Globus pallidus (tissue), 1 donor: ENCODE measurements at places on chromosomes 7 and 10.
A peak's percentile ranks its signal among the peaks of the same experiment; 100 is the strongest.

DNA sequence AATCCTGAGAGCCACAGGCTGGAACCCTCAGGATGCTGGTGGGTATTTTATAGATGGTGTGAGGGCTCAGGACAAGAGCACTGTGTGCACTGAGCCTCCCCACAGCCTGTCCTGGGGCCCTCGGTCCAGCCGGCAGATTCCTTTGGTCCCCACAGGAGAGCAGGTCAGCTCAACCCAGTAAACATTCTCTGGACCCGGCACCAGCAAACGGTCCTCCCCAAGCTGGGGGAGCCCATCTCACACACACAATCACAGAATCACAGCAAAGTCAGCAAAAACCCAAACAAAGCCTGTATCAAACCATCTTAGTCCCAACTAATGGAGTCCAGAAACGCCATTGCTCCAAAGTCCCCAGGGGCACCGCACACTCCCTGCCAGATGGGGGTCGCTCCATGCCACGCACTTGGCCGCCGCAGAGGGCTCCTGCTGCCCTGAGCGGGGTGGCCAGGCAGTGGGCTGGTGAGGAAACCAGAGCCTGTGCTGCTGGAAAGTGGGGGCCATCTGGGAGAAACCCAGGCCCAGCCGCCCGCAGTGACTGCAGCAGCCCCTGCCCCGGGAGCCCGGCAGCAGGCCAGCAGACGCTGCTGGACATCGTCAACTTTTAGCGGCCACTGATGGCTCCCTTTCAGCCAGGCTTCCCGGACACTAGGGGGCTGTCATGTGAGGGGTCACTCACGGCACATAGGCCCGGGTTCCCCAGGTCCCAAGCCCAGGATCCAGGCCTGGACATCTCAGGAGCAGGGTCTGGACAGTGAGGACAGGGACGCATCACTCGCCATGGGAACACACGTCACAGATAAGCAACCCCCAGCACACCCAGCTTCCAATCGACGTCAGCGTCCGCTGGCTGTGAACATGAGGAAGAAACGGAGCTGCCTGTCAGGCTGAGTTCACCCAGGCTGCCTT lies 52.6 kb downstream of the DPYSL4 start:
- DNase-seq: no peak

DNA sequence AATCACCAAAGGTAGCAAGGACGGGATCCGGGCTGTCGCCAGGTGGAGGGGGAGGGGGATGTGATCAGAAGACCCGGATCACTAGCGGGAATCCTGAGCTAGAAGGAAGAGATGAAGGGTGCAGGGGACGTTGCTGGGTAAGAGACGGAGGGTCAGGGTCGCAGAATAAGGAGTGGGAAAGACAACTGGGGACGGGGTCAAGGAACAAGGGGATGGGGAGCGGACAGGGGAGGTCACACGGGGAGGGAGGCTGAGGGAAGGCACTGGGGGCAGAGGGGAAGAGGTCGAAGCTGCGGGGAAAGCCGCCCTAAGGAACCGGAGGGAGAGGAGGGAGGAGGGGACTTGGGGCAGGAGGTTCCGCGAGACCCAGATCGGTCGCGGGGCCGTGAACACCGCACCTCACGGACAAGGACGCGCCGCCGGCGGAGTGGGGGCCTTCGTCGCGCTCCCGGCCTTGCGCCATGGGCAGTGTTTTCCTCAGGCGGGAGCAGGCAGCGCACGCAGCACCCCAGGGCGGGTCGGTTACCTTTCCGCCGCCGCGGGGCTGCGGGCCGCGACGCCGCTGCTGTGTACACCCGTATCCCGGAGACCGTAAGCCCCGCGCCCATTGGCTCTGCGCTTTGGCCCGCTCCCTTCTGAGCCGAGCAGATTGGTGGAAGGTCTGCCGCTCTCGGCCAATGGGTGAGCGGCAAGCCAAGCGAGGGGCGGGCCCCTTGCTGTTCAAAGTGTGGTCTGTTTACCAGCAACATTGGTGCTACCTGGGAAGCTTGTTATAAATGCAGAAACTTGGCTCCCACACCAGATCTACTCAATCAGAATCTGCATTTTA lies at the start of gene CFAP43:
CFAP43 (minus strand) TSS at position 581 of the 829 bp plus-strand sequence; CDS start at position 463, 118 bp downstream.
- peak; percentile 94 for DNase-seq

GRCh38 chr7:76352193-76352592 lies 6.6 kb downstream of the YWHAG start:
- DNase-seq: no peak

GRCh38 chr7:44580945-44581878 lies 819 bp downstream of the TMED4 start:
- no peak for DNase-seq

GRCh38 chr7:44759246-44759645 lies 10.6 kb downstream of the ZMIZ2 start:
- no peak for DNase-seq
